GM04504 (cell line): ENCODE measurements at places on chromosomes 2 and 18.

GRCh38 chr2:109660046-109660860 lies 46.1 kb downstream of the SOWAHC start:
- no peak for DNase-seq

- no peak for DNase-seq
These were observed 19.1 kb downstream of the EIF2AK3 start for GRCh38 chr2:88608184-88608583.

- DNase-seq, result no peak
These were observed 84.7 kb downstream of the CDC42EP3 start for GRCh38 chr2:37586663-37587317.

- no peak for DNase-seq
These were observed 69.8 kb downstream of the TNS1 start for GRCh38 chr2:217932803-217933616.

GRCh38 chr2:201137505-201138400 lies 21.8 kb downstream of the CFLAR start:
- no peak for DNase-seq

DNA sequence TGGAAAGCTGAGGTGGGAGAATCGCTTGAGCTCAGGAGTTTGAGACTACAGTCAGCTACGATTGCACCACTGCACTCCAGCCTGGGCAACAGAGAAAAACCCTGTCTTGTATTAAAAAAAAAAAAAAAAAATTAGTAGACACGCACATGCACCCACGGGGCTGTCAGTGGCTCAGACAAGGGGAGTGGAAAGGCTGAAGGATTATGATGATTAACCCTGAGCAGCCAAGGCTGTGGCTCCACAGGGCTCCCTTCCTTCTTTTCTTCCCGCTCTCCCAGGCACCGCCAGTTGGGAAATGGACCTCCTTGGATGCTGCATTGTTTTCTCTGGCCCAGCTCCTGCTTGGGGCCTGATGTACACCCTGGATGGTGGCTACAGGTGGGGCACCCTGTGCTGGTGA lies 49.0 kb upstream of the RAB6C start:
- no peak for DNase-seq

DNA sequence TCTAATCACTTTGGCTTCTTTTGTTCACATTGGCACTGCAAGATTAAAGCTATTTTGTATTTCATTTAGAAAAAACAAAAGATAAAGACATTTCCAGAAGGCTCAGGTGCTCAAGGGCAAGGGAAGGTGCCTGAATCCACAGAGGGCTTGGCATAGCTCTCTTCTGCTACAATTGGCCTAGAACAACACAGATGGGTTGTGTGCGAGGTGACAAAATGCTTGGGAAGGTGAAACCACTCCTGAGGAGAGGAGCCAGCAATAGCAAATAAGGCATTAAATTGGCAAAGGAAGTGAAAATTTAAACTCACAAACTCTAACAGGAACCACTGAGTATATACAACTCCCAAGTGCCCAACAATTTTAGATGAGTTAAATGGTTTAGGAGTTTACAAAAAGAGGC lies 1290.4 kb upstream of the CHAC2 start:
- DNase-seq, result no peak

- no peak for DNase-seq
These were observed 20.2 kb downstream of the CRACDL start for GRCh38 chr2:98915751-98916358.

DNA sequence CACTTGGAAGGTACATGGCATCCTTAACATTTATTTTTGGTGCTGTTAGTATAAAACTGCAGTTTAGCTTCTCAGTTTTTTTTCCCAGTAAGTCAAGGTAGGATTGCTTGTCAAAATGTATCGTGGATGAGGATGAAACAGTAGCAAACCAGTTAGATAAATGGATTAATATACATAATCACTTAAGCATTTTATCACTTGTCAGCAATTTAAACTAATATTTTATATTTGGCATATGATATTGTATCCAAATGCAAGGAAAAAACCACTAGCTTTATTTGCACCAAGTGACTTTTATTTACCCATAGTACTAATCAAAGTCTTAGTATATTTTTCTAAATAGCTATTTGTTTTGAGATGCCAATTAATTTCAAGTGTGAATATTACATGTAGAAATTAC lies 137.7 kb upstream of the XIRP2 start:
- DNase-seq, result no peak

- no peak for DNase-seq
These were observed 14.3 kb downstream of the COPS7B start for GRCh38 chr2:231800493-231801091.

DNA sequence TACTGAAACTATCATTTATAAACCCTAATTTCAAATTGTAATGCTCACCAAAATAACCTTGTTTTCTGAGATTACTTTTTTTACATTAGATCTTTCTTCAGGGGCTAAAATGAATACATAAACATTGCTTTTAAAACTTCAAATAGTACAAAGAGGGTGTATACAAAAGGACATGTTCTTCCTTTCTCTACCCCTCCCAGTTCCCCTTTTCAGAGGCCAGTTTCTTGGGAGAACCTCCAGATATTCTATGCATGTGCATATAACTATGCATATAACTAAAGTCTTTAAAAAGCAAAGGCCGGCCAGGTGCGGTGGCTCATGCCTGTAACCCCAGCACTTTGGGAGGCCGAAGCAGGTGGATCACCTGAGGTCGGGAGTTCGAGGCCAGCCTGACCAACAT lies 10.6 kb upstream of the FAM117B start:
- DNase-seq, result no peak

DNA sequence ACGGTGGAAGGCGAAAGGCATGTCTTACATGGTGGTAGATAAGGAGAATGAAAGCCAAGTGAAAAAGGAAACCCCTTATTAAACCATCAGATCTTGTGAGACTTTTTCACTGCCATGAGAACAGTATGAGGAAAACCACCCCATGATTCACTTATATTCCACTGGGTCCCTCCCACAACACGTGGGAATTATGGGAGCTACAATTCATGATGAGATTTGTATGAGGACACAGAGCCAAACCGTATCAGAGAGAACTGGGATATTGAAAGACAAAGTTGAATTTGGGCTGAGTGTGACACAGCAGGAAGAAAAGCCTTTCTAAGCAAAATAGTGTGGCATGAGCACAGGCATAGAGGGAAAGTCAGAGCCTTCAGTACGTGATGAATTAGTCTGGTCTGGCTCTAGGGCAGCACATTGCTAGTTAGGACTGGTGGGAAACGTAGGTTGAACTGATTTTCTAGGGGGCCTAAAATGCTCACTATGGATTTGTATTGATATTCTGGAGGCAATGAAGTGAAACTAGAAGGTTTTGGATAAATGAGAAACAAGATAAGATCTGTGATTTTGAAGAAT lies 84.8 kb upstream of the RND3 start:
- DNase-seq, result no peak

DNA sequence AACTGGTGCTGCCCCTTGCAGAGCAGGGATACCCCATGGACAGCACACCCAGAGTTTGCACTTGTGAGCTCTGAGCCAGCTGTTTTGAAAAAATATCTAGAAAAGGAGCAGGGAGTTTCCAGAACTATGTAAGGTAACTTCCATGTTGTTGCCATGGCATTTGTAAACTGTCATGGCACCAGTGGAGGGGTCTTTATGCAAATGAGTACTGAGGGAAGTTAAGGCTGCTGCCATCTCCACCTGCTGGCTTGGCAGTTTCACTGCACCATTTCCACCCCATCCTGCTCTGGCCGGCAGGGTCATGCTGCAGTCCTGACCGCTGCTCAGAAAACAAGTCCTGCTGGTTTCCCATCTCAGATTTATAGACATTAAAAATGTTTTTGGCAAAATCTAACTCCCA lies 52.3 kb upstream of the SNTG2 start:
- no peak for DNase-seq

- DNase-seq, result no peak
These were observed 3.1 kb upstream of the DCTN1 start for GRCh38 chr2:74383254-74383653.

GRCh38 chr2:120525056-120526046 lies 179.4 kb downstream of the INHBB start:
- no peak for DNase-seq

- no peak for DNase-seq
These were observed 8.5 kb downstream of the SPEG start for GRCh38 chr2:219443016-219443696.

DNA sequence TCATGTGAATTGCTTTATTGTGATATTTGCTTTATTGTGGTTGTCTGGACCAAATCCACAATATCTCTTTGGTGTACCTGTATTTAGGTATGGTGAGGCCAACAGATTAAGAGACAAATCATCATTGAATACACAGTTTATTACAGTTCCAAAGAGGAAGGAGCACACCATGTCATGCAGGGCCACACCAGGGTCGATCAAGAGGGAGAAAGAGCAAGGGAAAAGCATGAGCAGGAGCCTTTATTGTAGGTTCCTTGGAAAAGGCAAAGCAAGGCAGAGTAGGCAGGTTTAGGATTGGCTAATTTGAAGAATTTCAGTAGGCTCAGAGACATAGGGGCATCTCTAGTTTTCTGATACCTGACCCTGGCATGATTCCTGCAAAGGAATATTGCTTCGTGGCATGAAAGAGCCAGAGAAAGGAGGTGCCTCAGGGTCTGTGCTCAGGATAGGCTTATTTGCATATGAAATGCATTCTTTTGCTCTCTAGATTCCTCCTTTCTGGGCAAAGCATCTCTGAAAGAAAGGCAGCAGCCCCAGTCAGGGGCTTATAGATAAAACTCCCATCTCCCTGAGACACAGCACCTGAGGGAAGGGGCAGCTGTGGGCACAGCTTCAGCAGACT lies 214.2 kb upstream of the ERBB4 start:
- no peak for DNase-seq

DNA sequence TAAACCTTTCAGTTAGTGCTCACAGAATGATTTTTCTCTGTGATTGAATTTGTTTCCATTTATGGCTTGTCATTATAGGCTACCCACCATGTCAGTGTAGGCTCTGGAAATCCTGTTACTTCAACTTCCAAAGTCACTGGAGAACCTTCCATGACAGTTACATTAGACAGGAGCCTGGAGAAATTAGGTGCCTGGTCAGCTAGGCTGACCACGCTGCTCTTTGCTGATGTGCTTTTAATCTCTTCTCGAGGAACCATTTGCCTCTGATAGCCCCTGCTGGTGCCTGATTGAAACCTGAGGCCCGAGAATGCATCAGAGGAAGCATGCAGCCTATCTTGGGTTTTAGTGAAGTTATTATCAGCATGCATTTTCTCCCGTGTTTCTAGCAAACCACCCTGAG lies 29.6 kb upstream of the TTN start:
- DNase-seq, result no peak

- DNase-seq, result no peak
These were observed 196.6 kb upstream of the CELF4 start for GRCh38 chr18:37762076-37762621.

DNA sequence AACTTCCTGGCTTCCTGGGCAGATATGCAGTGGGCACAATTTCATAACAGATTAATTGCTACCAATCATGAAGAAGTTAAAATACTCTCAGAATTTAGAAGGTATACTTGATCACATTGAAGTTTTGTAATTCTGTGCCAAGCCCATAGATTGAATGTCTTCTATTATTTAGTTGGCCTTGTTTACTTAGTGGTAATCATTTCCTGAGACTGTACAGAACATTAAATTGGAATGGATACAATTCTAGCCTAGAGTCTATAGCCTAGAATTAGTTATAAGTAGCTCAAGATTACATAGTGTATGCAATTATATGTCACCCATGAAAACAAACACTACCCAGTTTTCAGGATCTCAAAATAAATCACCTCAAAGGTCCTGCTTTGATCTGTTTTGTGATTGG lies 615.8 kb downstream of the XIRP2 start:
- DNase-seq, result no peak

DNA sequence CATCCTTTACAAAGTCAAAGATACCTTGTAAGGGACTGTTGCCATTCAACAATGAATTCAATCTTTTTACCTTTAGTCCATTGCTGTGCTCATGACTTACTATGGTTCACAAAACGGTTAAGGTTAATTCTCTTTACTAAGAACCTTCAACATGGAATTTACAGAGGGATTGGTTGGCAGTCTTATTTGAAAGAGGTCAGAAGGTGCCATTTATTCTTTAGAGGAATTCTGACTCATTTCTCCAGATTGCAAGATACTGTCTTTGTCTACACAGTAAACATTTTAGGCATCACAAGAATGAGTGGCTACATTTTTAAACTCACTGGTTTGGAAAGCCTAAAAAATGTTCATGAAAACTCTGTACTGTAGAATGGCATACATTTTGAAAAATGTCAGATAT lies 17.4 kb downstream of the KCNH7 start:
- no peak for DNase-seq

- DNase-seq, result no peak
These were observed 66.3 kb downstream of the FAM168B start for GRCh38 chr2:131026919-131027318.

DNA sequence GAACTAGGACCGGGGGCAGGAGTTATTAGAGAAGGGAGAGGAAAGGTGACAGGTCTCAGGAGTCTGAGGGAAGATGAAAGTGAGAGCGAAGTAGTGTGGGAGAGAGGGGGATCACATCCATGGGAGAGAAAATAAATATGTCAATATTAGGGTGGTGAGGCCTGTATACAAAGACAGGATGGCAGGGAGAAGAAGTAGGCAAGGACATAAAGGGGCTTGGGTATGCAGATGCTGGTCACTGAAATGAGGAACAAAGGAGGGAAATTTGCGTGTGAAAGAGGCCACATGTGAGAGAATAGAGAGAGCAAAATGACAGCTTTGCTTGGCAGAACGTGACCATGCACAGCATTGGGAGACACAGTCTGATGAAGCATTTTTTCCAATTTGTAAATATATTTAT lies 13.6 kb downstream of the METAP1D start:
- DNase-seq, result no peak

- no peak for DNase-seq
These were observed 166.5 kb upstream of the SALL3 start for GRCh38 chr18:78813156-78813555.

- no peak for DNase-seq
These were observed 22.0 kb upstream of the STPG4 start for GRCh38 chr2:47177043-47177565.

- DNase-seq, result no peak
These were observed 76.3 kb upstream of the ID2 start for GRCh38 chr2:8605351-8606065.

DNA sequence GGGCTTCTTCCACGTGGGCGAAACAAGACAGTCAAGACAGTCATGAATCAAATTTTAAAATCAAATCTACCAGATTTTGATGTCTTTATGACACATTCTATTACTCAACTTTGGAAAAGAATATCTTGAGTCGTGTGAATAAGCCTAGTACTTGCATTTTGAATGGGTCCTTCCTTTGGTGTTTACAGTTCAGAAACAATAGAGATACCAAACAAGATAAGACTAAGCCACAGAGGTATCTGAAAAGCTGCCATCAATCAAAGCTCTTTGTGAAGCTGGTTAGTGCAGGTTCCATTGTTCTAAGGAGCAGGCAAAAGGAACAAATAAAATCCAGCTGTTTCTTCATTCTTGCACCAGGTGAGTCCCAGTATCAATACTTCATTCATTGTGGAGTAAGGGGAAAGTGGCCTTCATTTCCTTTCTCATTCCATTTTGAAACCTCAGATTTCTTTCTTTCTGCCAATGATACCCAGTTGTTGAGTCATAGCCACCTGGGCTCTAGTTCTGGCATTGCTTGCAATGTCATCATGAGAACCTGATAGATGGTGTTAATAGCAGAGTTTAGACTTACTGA lies 151.7 kb upstream of the L3MBTL4 start:
- DNase-seq, result no peak

GRCh38 chr2:64094663-64095382 lies 49.4 kb downstream of the PELI1 start:
- DNase-seq, result no peak

GRCh38 chr2:111029181-111029927 lies 91.4 kb upstream of the BCL2L11 start:
- no peak for DNase-seq
